Hematopoietic multipotent progenitor cell treated with erythropoietin and hydrocortisone succinate and interleukin-3 and kit ligand, for 15 days (in vitro differentiated cells): ENCODE measurements at places on chromosomes 2 and 18.

- DNase-seq, result no peak
These were observed 33.0 kb downstream of the COMMD1 start for GRCh38 chr2:61938511-61938910.

DNA sequence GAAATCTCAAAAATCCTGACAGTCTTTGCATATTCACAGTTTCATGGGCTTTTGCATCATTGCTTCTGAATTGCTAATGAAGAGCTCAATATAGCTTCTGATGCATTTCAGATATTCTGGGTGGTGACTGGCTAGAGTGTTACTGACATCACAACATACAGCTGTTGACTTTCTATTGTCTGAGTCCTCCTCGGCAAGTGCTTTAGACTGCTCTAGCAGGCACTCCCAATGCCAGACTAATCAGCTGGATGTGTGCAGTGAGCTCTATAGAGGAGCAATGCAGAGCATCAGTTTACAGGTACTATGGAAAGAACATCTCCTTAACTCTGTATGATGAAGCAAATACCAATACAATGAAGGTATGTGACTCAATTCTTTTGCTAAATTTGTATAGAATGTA, 54.9 kb downstream of the R3HDM1 start:
- no peak for DNase-seq

DNA sequence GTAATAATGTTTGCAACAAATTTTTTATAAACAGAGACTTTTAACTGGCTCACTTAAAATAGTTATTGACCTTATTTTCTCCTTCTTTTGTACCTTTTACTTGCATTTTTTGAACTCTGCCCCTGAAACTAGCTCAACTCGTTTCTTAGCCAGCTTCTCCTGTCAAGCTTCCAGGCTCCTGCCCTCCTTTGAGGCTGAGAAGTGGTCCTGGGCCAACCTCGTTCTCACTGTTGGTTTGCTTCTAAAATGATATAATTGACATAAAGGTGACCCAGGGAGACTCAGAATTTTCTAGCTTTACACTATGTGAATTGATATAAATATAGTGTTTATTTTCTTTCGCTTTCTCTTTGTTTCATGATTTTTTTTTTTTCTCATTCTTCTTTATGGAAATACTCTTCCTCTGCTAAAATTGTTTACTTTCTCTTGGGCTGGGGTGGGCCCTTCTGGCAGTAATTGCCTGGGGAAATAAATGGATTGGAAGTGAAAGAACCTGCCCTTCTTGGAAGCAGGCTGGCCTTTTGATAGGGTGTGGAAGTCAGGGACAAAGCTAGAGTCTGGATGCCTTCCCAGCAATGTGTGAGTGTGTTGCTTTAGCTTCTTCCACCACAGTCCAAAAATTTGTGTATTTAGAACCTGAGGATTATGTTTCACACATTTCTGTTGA, 30.7 kb downstream of the GPD2 start:
- no peak for DNase-seq

- DNase-seq, result no peak
These were observed 3.5 kb downstream of the ACTR2 start for GRCh38 chr2:65231121-65231520.
